ENCODE measurements at places on chromosomes 3 and 15. TPM values are rescaled to one million over a fixed set of nuclear protein-coding genes. Genes with fewer than 3 reads are reported as not detected.

DNA sequence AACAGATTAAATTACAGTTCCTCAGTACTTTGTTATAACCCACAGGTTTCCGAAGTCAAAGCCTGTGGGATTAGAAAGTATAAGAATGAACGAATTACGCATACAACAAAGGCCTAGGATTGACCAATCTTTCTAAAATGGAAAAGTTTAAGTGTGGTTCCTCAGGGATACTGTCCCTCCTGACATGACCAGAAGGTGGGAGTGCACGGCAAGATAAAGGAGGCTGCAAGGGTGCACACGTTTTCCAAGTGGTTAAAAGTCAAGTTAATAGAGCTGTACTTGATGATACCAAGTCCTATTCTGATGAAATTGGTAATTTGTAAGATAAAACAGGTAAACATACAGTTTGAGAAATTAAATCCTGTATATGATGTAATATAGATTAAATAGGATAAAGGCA, 96.2 kb downstream of the ALDH1A2 start:
- H3K36me3 ChIP-seq: no peaks in the 10 kb centered on the region
- no peaks in the 10 kb centered on the region for H3K27me3 ChIP-seq
- H3K27ac ChIP-seq: no peak overlapping the region

DNA sequence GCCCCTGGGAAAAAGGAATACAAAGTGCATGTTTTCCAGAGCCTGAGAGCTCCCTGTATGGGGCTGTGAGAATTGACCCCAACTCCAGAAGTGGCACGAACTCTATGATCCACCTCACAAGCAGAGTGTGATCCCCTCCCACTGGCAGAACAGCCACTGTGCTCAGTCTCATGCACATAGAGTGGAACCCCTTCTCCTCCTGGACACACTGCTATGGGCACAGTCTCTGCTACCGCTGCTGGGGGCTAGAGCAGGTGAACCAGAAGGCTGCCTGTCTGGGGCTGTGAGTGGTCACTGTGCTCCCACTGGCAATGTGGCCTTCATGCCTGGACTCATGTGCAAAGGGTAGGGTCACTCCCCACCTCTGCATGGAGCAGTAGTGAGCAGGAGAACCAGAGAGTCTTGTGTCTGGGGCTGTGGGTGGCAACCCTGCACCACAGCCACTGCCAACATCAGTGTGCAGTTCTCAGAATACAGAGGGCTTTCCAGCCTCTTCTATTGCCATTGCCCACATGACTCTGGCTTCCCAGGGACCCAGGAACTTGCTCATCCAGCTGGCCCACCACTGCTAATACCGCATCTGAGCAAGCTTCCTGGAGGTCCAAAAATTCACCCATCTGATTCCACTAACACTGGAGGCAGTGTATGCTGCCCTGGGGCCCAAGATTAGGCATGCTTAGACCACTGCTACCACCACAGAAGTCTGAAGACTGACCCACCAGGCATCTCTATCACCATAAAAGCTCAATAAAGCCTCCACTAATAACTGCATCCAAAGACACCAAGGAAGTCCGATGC, 343.7 kb upstream of the SOX14 start:
- H3K4me3 ChIP-seq: no peak overlapping the region
- no peak overlapping the region for H3K27ac ChIP-seq
- H3K36me3 ChIP-seq: no peaks in the 10 kb centered on the region
- no peaks in the 10 kb centered on the region for H3K27me3 ChIP-seq

- no peaks in the 10 kb centered on the region for H3K27me3 ChIP-seq
- H3K27ac ChIP-seq: no peak overlapping the region
- no peak for DNase-seq
- H3K36me3 ChIP-seq: no peaks in the 10 kb centered on the region
- no peaks in the 10 kb centered on the region for H3K4me1 ChIP-seq
- no peak overlapping the region for H3K4me3 ChIP-seq
These were observed 82.1 kb downstream of the LINGO1 start for GRCh38 chr15:77550301-77551251.

- no peaks in the 10 kb centered on the region for H3K27me3 ChIP-seq
- no peaks in the 10 kb centered on the region for H3K4me1 ChIP-seq
- H3K4me3 ChIP-seq: no peak overlapping the region
- DNase-seq: no peak
- no peak overlapping the region for H3K27ac ChIP-seq
- H3K36me3 ChIP-seq: no peaks in the 10 kb centered on the region
These were observed 153.7 kb downstream of the TIGIT start for GRCh38 chr3:114447545-114447944.

GRCh38 chr3:25396686-25397085, 31.4 kb upstream of the RARB start:
- no peak for DNase-seq
- peak overlapping the region; percentile 61 for H3K27ac ChIP-seq
- H3K36me3 ChIP-seq: no peaks in the 10 kb centered on the region
- H3K4me1 ChIP-seq: no peaks in the 10 kb centered on the region
- no peaks in the 10 kb centered on the region for H3K27me3 ChIP-seq

- H3K27me3 ChIP-seq: no peaks in the 10 kb centered on the region
- peaks cover 30% of the 10 kb centered on the region for H3K36me3 ChIP-seq
- H3K27ac ChIP-seq: no peak overlapping the region
- no peak for DNase-seq
These were observed 1.7 kb downstream of the DTWD1 start for GRCh38 chr15:49622561-49622960.

DNA sequence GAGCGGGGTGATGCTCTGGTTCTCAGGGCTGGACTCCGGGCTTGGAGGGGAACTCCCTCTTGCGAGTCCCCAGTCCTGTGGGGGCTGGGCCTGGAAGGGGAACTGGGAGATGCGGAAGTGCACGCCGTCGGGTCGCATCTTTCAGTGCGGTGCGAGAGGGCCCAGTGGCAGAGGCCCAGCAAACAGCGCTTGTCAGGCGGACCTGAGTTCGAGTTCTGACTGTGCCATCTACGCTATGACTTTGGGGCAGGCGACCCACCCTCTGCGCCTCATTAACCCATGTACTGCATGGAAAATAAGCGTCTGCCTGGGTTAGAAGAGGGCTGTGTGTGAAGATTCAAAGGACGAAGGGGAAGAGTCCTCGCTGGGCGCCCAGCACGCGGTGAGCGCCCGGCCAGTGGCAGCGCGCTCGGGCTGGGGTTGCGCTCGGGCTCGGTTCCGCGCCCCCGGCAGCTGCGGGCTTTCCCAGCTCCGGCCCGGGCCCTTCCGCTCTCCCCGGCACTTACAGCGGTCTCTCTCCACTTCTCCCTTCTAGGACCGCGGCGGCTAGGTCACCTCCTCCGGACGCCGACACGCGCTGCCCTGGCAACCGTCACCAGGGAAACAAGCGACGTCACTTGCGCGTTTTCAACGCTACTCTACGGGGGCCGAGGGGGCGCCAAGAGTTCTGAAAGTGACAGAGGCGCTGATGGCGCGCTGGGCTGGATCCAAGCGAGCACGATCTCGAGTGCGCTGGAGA, at the start of gene CCDC13:
CCDC13 (minus strand) TSS at position 584 of the 739 bp plus-strand sequence. CDS start 14,908 bp downstream, outside the sequence.
- no peaks in the 10 kb centered on the region for H3K27me3 ChIP-seq
- peak within 1 kb of the TSS; percentile 29 for H3K4me3 ChIP-seq
- no peaks in the 10 kb centered on the region for H3K36me3 ChIP-seq
- H3K27ac ChIP-seq: peak within 1 kb of the TSS; percentile 90

GRCh38 chr3:128081226-128081625, 29.0 kb downstream of the SEC61A1 start:
- no peak for DNase-seq
- H3K27me3 ChIP-seq: no peaks in the 10 kb centered on the region
- H3K27ac ChIP-seq: no peak overlapping the region
- H3K36me3 ChIP-seq: no peaks in the 10 kb centered on the region

The FILIP1L gene
- 18.5 TPM for total RNA-seq

The CDV3 gene
- total RNA-seq: 119 TPM

The CKMT1B gene
- 60.7 TPM for total RNA-seq

The SLC24A5 gene
- total RNA-seq: not detected

The ABI3BP gene
- total RNA-seq: 6.2 TPM

The GPR15 gene
- 1.7 TPM for total RNA-seq

The SUCNR1 gene
- not detected for total RNA-seq
